ENCODE measurements at places on chromosomes 6 and 20.

- DNase-seq, result no peak
Observed at GRCh38 chr20:42978184-42978974, 211.3 kb downstream of the PTPRT start.

GRCh38 chr20:35564905-35565304 lies 23.0 kb downstream of the ERGIC3 start:
- no peak for DNase-seq

DNA sequence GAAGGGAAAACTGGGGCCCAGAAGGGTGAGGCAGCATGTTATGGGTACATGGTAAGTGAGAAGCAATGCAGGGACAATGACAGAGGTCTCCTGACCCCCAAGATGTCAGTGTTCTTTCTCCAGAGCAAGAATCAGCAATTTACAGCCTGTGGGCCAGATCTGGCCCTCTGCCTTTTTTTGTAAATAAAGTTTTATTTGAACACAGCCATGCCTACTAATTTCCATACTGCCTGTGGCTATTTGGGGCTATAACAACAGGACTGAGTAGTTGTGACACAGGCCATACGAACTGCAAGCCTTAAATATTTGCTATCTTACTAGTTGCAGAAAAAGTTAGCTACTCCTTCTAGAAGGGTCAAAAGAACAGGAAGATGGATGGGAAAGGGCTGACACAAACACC lies 52.5 kb downstream of the PTPRT start:
- no peak for DNase-seq

- DNase-seq, result no peak
Observed at GRCh38 chr20:12605751-12606150, 403.0 kb upstream of the SPTLC3 start.

- no peak for DNase-seq
Observed at GRCh38 chr6:75711173-75711572, 37.9 kb upstream of the MYO6 start.

DNA sequence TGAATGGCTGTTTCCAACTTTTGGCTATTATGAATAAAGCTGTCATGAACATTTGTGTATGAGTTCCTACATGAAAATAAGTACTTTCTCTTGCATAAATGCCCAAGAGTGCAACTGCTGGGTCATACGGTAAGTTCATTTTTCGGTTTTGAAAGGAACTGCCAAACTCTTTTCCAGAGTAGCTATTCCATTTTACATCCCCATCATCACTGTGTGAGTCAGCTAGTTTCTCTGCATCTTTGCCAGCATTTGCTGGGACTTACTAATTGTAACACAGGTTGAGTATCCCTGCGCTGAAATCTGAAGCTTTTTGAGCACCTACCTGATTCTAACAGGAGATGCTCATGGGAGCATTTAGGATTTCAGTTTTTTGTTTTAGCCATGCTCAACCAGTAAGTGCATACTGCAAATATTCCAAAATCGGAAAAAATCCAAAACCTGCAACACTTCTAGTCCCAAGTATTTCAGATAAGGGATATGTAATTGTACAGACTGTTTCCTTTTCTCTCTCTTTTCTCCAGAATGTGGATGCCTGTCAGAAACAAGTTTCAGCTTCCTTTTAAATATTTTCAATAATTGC lies 118.4 kb downstream of the DTNBP1 start:
- no peak for DNase-seq

GRCh38 chr6:166958926-166959861 lies 2.8 kb upstream of the RNASET2 start:
- DNase-seq, result no peak

- DNase-seq, result no peak
Observed at GRCh38 chr20:44810391-44811149, at the start of gene RIMS4. Gene RIMS4, minus strand, starts transcription at chr20:44810546. Its CDS starts 275 bp downstream, at chr20:44810271.
